ENCODE measurements at places on chromosomes 11 and 22.

- no peak for DNase-seq
These were observed 292.0 kb upstream of the CTSC start for GRCh38 chr11:88629496-88629895.

GRCh38 chr22:30161051-30161469 is 80.8 kb downstream of the HORMAD2 start:
- DNase-seq = no peak

- DNase-seq = no peak
These were observed 198.5 kb downstream of the MYO18B start for GRCh38 chr22:25940479-25940878.

GRCh38 chr11:27615833-27616232 is 84.4 kb downstream of the BDNF start:
- no peak for DNase-seq

- no peak for DNase-seq
These were observed 19.6 kb upstream of the CADM1 start for GRCh38 chr11:115523727-115524399.

All from suppressor macrophage treated with lipopolysaccharide for 1 hour (primary cell).